ENCODE measurements at places on chromosomes 7 and 10.

- DNase-seq: no peak
Measured at GRCh38 chr7:10720042-10720441, 253.6 kb upstream of the PHF14 start.

DNA sequence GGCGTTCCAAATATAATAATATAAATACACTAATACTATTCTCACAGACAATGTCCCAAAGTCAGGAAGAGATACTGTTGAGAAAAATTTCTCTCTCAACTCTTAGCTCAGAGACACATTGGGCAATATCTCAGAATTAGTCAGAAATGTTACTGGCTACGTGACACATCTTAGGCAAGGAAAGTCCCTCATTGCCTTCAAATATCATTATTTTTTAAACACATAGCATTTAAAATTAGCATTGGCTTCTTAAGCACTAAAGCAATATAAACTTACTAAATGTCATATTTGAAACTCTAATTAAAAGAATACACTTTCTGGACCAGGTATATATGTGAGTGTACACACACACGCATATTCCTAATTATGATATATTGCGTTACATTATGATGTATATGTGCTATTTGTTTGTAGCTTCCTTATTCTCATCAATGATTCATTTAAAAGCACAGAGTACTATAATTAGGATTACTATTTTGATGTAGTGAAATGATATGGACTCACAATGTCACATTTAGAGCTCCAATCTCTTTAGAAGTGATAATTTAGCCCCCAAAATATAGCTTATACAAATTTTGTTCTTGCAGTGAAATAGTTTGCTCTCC lies 255.8 kb downstream of the TWIST1 start:
- no peak for DNase-seq

DNA sequence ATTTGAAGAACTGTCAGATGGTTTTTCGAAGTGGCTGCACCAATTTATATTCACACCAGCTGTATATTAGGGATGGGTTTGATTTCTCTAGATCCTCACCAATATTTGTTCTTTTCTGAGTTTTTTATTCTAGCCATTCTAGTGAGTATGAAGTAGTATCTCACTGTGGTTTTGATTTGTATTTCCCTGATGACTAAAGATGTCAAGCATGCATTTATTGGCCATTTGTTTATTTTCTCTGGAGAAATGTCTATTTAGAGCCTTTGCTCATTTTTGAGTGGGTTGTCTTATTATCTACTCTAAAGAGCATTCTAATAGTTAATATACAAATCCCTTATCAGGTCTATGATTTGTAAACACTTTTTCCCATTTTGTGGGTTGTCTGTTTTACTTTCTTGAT lies 123.9 kb downstream of the PCLO start:
- no peak for DNase-seq

DNA sequence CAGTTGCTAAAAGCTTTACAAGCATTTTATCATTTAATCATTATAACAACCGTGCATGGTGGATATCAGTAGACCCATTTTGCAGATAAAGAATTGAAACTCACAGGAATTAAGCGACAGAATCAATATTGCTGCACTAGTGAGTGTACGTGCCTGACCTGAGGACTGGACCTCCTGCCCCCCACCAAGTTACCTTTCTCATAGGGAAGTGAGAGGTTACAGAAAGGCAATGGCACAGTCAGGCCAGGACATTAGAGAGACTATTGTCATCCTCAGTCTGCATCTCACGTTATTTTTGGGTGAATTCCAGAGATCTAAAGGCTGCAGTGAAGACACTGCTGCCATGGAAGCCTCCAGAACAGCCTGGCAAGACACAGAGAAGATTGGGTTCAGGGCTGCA lies 80.9 kb downstream of the WDFY4 start:
- DNase-seq: no peak

GRCh38 chr7:133331861-133332260 lies 79.0 kb downstream of the EXOC4 start:
- DNase-seq: no peak

DNA sequence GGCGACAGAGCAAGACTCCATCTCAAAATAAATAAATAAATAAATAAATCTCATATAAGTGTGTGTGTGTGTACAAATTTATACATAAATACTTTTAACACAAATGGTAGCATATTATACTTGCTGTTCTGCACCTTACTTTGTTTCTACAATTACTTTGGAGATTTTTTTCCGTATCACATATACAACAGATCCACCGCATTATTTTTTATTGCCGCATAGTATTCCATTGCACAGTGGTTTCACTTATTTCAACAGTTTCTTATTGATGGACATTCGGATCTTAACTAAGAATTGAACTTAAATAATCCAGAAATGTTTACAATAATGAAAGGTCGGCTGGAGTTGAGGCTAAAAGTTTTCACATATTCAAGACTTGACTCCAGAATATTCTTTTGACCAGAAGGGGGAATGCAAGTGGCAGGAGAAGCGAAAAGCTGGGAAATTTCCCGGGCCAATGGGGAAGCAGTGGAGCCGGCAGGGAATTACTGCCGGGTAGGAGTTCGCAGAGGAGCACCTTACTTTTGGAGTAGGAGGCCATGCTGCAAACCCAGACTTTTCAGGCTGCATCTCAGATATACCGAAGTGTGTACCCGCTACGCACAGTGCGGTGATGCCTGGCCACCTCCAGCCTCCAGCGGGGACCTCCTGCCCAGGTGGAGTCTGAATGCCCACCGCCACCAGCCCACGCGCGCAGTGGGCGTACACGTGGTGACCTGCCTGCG lies 415 bp upstream of the CNNM1 start:
- no peak for DNase-seq

Measured in NCI-H1092 (cell line).